Thoracic aorta endothelial cell (primary cell): ENCODE measurements at places on chromosomes 13 and 19. TPM values are rescaled to one million over a fixed set of nuclear protein-coding genes. Genes with fewer than 3 reads are reported as not detected.

RAB11B gene
- total RNA-seq, result 21.7 and 24.6 TPM in 2 replicates

MAMSTR gene
- total RNA-seq, result 0.27 and 0.43 TPM in 2 replicates

PSG11 gene
- total RNA-seq, result not detected in 2 replicates

ERCC1 gene
- total RNA-seq, result 72.9 and 79.9 TPM in 2 replicates

COL4A2 gene
- 143 and 216 TPM in 2 replicates for total RNA-seq

PNMA8A gene
- 1.9 and 7.3 TPM in 2 replicates for total RNA-seq
